ENCODE measurements at places on chromosomes 2 and 18.

DNA sequence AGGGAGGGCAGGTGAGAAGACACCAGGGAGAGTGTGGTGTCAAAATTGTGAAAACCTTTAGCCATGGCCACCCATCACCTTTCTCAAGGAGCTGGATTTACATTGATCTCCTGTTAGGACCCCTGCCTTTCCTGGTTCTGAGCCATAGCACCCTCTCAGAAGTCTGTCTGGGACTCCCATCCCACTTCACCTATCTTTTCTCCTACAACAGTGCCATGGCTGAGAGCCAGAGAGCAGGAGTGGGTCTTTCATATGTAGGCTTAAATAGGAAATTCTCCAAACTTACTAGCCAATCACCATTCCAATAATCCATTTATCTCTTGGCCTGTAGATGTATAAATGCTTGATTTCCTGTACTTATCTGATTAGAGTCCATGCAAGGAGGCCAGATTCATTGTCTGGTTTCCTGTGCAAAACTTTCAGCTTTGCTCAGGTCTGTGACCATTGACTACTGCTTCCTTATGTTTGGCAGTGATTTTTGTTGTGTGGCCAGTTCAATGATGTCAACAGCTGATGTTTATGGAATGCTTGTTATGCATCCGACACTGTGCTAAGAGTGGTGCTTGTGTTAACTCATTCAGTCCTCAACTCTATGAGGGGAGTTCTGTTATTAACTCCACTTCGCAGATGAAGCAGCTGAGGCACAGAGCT, 57.6 kb upstream of the IGFBP5 start:
- no peak for DNase-seq

- no peak for DNase-seq
Measured at GRCh38 chr2:41420872-41421271, 626.9 kb upstream of the PKDCC start.

DNA sequence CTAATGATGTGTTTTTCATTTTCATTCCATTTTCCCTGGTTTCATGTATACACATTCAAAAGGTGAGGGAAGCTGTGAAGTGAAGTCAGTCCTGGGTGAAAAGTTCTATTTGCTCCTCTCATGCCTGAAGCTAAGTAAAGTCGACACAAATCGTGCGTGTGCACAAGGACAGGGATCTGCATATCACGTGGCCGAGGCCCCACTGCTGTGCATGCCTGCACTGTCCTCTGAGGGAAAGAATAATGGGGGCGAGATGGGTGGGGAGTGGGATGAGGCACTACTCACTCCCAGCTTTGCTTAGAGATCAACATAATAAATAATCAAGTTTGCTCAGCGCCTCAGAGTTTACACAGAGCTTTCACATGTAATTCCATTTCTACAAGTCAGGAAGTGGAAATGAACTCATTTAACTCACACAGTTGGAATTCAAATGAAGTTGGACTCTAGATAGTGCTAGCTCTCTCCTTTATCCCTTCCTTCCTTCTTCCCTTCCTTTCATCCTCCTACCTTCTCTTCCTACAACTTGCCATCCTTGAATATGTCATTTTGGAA, 5.1 kb upstream of the PTPRM start:
- DNase-seq, result no peak

- DNase-seq, result no peak
Measured at GRCh38 chr2:140164449-140164848, 1384.3 kb upstream of the NXPH2 start.

- DNase-seq, result peak; percentile 82
Measured at GRCh38 chr2:70141212-70141901, 49.5 kb downstream of the C2orf42 start.

DNA sequence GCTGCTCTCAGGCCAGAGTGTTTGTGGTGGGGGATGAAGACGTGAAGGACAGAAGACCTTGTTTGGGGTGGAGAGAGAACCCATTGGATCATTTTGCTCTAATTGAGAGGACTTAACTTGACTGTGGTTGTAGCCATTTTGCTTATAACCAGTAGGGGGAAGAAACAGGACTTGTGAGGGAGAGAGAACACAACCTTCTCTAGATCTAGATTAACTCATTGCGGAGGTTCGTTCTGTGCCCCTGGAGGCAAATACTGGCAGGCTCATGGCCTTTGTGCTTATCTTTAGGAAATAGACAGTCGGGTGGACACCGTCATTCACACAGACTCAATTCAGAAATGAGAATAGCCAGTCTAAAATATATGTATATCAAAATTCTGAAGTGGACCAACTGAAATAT, 147.0 kb upstream of the LHCGR start:
- DNase-seq, result no peak

- no peak for DNase-seq
Measured at GRCh38 chr2:24785671-24786321, 7.4 kb downstream of the PTRHD1 start.

DNA sequence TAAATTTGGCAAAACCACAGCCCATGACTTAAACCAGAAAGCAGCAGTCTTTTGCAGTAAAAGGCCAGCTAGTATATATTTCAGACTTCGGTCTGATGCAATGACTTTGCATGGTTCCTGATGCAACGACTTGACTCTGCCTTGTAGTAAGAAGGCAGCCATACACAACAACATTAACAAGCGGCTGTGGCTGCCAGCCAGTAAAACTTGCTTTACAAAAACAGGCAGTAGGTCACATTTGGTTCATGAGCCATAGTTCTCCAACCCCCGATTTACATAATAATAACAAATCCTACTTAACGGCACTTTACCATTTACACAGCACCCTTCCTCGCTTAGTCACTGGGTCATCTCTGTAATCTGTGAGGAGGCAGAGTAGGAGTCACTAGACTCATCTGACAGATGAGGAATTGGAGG, 410.3 kb downstream of the LRATD1 start:
- DNase-seq, result no peak

Measured in activated effector memory CD4-positive, alpha-beta T cell treated with anti-CD3 and anti-CD28 coated beads, Interleukin-2, amount 50 U/mL, for 16 hours (primary cell).